Stimulated activated CD4-positive, alpha-beta T cell treated with anti-CD3 and anti-CD28 coated beads, Interleukin-15, amount 100 ng/mL, for 48 hours (primary cell): ENCODE measurements at places on chromosomes 7 and 10.

DNA sequence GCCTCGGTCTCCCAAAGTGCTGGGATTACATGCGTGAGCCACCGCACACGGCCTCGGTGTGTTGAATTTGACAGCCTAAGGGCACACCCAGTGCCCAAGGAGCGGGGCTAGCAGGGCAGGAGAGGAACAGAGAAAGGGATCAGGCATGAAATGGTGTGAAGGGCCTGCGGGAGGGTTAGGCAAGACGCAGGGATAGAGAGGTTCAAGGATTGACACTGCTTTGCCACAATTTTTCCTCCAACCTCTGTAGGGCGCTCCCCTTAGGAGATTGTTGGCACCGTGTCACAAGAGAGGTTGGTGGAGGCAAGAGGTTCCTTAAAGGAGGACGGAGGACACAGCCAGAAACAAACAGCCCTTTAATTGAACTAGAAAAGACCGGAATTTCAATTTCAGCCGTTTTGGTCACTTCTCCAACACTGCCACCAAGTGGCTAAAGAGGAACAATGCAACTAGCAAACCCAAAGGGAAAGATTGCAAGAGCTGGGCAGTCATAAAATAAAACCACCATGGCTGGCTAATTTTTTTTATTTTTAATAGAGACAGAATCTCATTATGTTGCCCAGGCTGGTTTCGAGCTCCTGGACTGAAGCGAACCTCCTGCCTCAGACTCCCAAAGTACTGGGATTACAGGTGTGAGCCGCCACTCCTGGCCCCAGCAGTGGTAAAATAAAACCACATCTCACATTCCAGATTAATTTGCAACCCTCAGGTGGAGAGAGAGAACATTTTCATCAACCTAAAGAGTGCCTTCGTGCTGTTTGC lies 6.9 kb upstream of the CREB3L2 start:
- DNase-seq = no peak

DNA sequence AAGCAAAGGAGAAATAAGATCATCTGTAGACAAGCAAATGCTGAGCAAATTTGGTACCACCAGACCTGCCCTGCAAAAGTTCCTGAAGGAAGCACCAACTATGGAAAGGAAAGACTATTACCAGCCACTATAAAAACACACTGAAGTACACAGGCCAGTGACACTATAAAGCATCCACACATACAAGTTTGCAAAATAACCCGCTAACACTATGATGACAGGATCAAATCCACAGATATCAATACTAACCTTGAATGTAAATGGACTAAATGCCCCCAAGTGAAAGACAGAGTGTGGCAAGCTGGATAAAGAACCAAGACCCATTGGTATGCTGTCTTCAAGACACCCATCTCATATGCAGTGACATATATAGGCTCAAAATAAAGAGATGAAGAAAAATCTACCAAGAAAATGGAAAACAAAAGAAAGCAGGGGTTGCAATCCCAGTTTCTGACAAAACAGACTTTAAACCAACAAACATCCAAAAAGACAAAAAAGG lies 18.2 kb upstream of the PDK4 start:
- DNase-seq = no peak

GRCh38 chr10:94416896-94417295 lies 14.6 kb downstream of the TBC1D12 start:
- no peak for DNase-seq

- DNase-seq = no peak
Measured at GRCh38 chr7:148222721-148223120, 367.8 kb upstream of the C7orf33 start.

DNA sequence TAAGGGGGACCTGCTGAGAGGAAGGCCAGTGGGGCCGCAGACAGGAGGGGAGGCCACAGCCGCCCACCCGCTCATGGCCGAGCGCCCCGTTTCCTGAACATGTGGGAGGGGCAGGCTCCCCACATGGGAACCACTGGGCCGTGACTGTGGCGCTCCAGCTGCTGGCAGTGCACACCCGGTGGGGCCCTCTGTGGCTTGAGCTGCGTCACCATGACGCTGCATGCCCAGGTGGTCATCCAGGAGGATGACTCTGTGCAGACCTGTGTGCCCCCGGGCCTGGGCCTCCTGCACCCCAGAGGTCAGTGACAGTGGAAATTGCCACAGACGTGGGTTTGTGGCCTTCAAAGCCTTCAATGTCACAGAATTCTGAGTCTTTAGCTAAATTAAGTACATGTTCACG lies 85.1 kb downstream of the MGMT start:
- no peak for DNase-seq

DNA sequence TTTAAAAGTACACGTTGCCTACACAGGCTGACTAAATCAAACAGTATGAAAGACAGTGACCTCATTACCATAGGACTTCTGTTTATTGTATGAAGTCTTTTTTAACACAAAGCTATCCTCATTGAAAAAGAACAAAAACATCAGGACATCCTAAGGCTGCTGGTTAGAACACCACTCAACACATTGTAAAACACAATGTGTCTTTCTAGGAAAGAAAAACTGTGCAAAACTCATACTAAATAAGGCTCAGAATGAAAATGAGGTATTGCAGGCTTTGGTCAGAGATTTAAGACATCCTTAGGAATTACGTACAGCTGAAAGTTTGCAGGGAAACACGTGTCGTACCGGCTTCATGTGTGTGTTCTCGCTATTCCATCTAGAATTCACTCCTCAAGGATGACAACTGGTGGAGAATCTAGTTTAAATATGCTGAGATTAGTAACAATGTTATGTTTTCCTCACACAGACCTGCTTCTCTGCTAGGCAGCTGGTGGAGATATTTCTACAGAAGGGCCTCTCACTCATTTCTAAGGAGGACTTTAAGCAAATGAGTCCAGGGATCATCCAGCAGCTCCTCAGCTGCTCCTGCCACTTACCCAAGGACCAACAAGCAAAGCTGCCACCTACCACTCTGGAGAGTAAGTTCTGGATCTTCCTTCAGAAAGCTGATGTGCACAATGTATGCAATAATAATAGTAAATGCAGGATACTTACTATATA lies 29.3 kb downstream of the SLC39A12 start:
- no peak for DNase-seq

DNA sequence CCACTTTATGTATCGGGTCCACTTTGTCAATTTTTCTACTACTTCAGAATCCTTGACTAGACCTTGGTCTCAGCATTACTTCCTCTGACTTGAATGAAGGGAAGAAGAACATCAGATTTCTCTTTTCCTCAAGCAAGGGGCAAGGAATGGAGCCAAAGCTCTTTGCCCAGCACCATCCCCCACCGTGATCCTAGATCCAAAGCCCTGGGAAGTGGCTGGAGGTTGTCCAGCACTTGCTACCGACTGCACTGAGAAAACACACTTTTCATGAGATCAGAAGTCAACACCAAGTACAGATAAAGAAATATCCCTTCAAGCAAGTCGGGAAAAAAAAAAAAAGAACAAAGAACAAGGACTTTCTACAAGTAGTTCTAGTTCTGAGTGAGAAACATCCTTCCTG lies 102.1 kb upstream of the DDC start:
- DNase-seq = no peak

GRCh38 chr7:77553123-77553522 lies 16.0 kb downstream of the PTPN12 start:
- DNase-seq = no peak

- no peak for DNase-seq
Measured at GRCh38 chr7:1555046-1555812, 776 bp downstream of the TMEM184A start.

DNA sequence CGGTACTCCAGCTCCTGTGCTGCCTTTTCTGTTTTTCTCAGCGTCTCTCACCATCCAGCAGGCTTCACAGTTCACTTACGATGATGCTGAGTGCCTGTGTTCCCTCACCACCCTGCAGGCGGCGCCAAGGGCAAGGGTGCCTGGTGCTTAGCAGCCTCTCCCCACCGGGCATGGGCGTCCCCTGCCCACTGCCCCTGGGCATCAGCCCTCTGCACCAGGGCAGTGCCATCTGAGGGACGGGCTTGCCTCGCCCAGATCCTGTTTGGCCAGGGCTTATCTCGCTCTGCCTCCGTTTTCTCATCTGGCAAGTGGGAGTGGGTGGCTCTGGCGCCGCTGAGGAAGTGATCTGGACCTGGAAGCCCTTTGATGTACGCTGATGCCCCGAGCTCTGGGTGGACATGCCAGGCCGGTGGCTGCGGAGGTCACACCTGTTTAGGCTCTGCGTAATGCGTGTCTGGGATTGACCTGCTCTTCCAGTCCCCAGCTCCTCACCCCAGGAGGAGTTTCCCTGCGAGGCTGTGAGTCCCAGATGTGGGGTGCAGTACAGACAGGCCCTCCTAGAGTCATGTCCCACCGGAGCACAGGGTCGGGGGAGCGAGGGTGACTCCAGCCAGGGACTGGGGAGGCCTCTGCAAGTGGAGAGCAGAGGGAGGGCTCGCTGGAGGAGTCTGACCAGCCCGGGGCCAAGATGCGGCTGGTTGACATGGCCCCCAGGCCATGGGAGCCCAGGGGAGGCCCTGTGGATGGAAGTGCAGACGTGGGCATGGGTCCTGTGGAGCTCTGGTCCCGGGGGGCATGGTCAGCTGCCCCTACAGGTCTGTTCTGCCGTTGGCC lies 11.8 kb downstream of the TTYH3 start:
- DNase-seq = no peak

DNA sequence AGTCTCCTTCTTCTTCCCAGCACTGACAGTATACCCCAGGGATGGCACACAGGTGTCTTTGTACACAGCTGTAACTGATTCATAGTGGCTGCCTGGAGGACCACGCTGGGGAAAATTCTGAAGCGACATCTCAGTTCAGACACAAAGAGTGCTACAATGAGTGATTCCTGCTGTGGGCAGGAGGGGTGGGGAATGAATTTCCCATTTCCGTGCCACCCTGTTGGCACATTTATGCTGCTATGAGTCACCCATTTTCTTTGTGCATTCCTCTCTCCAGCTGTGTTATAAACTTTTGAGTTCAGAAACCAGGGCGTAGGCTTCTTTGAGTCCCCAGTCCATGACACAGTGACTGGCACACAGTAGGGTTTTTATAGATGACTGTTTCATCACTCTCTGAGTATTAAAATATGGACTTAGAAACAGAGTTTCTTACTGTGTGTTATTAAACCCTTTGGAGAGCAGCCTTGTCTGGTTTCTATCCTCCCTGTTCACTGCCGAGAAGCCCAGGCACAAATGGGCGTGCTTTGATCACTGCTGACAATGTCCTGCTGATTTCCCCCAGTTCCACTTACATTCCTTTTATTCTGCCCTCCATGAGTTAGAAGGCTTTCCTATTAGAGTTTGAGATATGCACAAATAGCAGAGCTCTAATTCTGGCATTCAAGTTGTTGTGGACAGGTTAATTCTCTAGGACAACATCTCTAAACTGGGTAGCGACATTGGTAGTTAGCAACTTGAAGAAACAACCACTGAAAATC lies 24.0 kb upstream of the NPS start:
- no peak for DNase-seq

DNA sequence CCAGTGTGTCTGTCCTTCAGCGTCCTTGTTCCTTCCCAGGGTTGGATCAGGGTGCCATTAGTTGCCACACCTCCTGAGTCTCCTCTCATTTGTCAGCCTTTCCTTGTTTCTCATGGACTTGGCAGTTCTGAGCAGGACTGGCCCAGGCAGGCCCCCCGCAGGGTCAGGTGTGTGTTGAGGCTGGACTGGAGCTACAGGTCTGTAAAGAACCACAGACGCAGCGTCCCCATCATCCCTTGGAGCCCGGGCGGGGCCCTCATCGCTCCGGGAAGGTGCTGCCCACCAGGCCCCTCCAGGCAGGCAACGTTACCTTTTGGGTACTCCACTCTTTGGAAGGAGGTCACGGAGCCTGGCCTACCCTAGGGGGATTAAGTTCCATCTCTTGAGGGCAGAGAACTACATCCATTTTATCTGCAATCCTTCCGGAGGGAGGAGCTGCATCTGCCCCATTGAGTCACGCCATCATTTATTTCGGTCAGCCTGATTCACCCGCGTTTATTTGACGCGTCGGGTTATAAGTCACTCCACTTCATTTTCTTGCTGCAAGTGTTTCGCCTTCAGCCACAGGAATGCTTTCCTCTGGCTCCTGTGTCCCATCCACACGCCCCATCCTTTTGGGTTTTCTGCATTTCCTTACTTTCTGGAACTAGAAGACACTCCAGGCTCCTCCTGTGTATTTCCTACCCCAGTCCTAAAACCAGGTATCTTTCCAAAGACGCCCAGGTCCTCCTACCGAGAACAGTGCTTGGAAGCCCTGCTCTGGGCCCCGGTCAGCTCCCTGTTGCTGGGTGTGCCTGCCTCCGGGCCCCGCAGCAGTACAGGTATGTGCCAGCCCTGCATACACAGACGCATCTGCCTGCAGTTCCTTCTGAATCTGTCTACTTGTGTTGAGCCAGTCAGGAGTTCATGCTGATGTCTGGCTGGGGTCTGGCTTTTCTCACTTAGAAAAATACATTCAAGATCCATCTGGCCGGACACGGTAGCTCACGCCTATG lies 141.9 kb downstream of the MAD1L1 start:
- DNase-seq = no peak

DNA sequence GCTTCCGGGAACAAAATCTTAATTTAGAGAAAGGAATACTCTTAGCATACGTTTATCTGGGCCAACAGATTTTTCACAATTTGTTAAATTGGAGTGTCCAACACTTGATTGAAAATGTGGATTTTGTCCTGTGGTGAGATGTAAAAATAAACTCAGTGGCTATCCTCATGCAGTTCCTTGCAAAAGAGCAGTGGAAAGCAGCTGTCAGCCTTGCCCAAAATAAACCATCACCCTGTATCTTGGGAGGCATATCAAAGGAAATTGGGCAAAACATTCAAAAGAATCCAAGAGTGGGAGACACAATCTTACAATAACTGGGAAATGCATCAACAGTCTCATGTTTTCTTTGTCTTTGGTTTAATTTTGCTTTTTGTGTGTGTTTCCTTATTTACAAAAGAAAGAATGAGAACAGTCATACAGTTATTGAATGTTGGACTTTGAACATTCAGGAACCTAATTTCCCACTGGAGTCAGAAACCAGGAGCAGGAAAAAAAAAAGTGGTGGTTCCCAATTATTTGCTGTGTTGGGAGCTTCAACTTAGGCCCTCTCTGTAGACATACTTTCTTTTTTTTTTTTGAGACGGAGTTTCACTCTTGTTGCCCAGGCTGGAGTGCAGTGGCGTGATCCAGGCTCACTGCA lies 44.4 kb upstream of the DGKI start:
- no peak for DNase-seq

GRCh38 chr7:34315032-34315431 lies 343.0 kb upstream of the NPSR1 start:
- DNase-seq = no peak
